ENCODE measurements at places on chromosomes 13 and 19.
A peak's percentile ranks its signal among the peaks of the same experiment; 100 is the strongest.

- no peak for DNase-seq
These were observed 1684.2 kb upstream of the SLC10A2 start for GRCh38 chr13:104750377-104750776.

DNA sequence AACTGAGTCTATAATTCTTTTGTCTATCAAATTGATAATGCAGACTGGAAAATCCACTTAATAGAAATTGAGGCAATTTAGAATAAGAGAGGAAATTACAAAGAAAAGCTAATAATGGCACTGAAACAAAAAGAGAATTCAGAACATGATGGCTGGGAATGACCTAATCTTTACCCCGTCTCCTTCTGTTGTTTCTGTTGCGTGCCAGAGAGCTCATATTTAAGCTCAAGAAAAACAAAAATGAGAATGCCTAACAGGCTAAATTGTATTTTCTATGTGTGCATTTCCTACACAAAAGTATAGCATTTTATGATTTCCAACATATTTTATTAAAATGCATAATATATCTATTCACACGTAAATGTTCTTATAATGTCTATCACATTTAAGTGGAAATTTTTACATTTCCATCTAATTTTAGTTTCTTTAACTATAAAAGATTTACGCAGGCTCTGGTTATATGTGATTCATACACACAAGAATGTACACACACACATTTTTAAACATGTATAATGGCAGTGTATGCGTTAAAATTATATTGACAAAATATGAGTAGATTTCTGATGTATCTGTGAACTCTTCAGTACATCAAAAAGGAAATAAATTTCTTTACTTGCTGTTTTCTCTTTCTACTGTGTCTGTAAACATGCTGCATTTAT lies 432.3 kb downstream of the SLITRK6 start:
- DNase-seq: no peak

DNA sequence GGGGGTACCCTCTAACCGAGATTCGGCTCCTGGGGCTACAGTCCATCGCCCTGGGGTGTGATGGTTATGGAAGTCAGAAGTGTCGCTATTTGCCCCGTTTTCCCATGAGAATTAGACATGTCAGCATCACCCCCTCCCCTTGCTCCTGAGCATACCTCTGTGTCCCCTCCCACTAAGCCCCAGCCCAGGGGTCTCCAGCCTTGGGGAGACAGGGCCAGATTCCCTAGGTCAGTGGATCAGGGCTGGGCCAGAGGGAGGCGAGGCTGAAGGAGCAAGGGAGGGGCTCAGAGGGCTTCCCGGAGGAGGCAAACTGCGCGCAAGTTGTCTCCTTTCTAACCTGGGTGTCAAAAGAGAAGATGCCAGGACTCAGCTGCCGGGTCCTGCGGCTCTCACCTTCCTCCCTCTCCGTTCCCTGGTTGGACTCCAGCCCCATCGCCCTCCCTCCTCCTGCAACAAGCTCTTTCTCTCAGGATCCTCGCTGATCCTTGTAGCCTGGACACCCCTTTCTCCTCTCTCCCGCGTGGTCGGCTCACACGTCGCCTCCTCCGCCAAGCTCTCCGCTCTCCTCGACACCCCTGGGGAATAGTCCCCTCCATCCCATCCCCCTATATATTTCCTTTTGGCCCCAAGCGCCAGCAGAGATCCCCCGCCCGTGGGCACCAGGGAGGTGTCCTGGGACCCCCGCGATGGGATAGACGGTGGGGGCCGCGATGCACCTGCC lies 459 bp upstream of the TMEM59L start:
- no peak for DNase-seq

DNA sequence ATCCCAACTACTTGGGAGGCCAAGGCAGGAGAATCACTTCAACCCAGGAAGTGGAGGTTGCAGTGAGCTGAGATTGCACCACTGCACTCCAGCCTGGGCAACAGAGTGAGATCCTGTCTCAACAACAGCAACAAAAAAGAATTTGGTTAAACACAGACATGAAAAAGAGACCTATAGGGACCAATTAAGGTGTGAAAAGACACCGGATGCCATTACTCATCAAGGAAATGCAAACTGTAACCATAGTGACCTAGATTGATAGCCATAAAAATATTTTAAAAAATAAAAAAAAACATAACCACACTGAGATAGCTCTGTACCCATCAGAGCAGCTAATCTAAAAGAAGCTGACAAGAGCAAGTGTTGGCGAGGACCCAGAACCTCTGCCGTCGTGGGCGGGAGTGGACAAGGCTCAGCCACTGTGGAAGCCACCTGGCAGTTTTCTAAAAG lies 37.1 kb upstream of the ISYNA1 start:
- DNase-seq: no peak

GRCh38 chr19:12222980-12223630 lies 60.2 kb downstream of the ZNF136 start:
- no peak for DNase-seq

GRCh38 chr13:109126891-109127641 lies 497.7 kb downstream of the MYO16 start:
- no peak for DNase-seq

DNA sequence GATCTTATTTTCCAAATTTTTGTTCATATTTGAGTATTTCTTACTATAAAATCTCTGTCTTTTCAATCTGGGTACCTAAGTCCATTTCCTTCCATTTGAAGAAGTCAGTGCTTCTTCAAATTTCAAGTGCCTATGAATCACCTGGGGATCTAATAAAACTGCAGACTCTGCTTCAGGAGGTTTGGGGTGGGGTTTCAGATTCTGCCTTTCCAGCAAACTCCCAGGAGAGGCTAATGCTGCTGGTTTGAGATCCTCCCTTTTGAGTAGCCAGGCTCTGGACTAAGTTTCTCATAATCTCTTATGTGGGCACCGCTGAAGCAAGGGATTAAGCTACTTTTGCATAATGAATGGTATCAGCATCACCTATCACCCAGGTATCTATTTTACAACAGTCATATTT lies 242.4 kb downstream of the RGCC start:
- no peak for DNase-seq

GRCh38 chr13:75689686-75690085 lies 53.6 kb downstream of the LMO7 start:
- no peak for DNase-seq

- DNase-seq: no peak
These were observed 3.9 kb downstream of the MCOLN1 start for GRCh38 chr19:7526059-7526929.

DNA sequence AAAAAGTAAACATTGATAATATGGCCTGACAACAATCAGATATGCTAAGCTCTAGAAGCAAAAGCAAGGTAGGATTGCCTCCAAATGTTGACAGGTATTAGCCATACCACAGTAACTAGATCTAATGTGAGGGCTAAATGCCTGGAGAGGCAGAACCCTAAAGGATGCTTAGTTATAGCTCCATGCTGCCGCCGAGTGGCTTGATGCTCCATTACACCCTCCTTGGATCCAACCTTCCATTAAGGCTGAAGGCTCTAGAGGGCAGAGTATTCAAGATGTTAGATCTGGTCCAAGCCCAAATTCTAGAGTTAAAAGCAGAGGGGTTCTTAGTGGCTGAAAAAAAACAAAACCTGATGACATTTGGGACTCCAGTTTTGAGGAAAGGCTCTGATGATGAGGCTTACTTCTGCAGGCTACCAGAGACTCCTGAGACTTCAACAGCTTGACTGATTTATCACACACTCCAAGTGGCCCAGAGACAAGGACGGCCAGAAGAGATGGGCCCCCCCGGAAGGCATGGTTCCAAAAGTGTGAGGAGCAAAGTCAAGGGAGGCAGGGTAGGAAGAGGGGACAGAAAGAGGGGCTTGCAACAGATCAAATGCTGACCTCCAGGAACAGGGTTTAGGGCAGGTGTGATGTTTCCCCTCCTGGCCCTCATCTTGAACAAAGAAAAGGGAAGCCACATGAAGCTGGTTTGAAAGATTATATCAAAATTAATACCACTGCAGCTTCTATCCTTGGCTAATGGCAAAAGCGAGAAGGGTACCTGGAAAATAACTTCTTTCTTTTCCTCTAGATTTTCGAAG lies 21.9 kb upstream of the CPB2 start:
- peak; percentile 52 for DNase-seq

GRCh38 chr13:101584331-101584730 lies 131.9 kb downstream of the ITGBL1 start:
- DNase-seq: no peak

- DNase-seq: no peak
These were observed 96.6 kb downstream of the UBL3 start for GRCh38 chr13:29753618-29754472.

- no peak for DNase-seq
These were observed 110.5 kb downstream of the FRY start for GRCh38 chr13:32142115-32142514.

GRCh38 chr19:55305491-55305890 lies 19.6 kb downstream of the TMEM150B start:
- peak; percentile 41 for DNase-seq

DNA sequence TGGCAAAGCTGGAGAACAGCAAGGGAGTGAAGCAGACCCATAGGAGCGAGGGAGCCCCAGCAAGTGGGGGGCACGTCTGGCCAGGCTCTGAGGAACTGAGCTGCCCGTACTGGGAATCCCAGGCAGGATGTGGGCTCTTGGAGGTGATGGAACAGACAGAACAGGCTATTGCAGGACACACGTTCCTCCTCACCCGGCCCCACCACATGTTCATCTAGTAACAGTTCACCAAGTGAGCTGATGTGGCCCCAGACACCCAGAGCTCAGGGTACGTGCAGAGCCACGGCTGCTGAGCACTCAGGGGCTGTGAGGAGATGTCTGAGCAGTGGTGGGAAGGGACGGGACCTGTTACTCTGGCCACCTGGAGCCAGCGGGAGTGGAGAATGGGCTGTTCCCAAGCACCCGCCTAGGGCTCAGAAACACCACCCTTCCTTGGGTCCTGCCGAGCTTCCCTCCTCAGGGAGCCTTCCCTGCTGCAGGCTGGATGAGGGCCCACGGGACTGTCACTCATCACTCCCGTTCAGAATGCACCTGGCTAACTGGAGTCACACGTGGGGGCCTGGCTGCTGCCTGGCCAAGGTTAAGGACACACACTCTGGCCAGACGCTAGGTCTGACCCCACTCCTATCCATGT lies 18.4 kb downstream of the ELL start:
- no peak for DNase-seq

- DNase-seq: no peak
These were observed 6.5 kb downstream of the FGF22 start for GRCh38 chr19:645912-646778.

DNA sequence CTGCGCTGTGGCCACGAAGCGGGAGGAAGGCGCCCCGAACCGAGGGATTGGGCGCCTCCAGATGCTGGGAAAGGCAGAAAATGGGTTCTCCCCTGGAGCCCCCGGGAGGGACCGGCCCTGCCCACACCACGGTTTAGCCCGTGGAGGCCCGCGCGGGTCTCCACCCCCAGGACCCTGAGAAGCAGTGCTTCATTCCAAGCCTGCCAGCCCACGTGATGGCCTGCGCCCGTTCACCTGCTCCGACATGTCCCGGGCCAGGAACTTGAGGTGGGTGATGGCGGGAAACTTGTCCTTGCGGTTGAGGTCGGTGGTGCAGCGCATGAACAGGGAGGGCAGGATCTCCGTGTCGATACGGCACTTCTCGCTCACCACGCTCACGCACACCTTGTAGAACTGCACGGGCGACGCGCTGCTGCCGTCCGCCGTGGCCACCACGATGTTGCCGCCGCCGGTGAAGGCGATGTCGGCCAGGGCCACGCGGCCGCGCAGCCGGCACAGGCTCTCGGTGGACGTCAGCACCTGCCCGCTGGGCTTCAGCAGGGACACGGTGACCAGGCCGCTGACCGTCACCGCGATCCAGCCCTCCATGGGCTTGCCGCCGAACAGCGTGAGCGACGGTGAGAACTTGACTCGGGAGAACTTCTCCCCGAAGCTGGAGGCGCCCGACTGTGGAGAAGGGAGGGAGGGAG lies 7.3 kb downstream of the MED16 start:
- no peak for DNase-seq

DNA sequence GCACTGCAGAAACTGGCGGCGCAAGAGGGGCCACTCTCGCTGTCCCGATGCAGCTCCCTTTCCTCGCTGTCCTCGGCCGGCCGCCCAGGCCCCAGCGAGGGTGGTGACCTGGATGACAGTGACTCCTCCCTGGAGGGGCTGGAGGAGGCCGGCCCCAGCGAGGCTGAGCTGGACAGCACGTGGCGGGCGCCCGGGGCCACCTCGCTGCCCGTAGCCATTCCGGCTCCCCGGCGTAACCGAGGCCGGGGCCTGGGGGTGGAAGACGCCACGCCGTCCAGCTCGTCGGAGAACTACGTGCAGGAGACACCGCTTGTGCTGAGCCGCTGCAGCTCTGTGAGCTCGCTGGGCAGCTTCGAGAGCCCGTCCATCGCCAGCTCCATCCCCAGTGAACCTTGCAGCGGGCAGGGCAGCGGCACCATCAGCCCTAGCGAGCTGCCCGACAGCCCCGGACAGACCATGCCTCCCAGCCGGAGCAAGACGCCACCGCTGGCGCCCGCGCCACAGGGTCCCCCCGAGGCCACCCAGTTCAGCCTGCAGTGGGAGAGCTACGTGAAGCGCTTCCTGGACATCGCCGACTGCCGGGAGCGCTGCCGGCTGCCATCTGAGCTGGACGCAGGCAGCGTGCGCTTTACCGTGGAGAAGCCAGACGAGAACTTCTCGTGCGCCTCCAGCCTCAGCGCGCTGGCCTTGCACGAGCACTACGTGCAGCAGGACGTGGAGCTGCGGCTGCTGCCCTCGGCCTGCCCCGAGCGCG lies 12.4 kb downstream of the C19orf25 start:
- DNase-seq: no peak

GRCh38 chr19:11356074-11356397 lies 804 bp downstream of the PLPPR2 start:
- DNase-seq: no peak

GRCh38 chr13:42752731-42753130 lies 28.7 kb upstream of the FAM216B start:
- DNase-seq: no peak

DNA sequence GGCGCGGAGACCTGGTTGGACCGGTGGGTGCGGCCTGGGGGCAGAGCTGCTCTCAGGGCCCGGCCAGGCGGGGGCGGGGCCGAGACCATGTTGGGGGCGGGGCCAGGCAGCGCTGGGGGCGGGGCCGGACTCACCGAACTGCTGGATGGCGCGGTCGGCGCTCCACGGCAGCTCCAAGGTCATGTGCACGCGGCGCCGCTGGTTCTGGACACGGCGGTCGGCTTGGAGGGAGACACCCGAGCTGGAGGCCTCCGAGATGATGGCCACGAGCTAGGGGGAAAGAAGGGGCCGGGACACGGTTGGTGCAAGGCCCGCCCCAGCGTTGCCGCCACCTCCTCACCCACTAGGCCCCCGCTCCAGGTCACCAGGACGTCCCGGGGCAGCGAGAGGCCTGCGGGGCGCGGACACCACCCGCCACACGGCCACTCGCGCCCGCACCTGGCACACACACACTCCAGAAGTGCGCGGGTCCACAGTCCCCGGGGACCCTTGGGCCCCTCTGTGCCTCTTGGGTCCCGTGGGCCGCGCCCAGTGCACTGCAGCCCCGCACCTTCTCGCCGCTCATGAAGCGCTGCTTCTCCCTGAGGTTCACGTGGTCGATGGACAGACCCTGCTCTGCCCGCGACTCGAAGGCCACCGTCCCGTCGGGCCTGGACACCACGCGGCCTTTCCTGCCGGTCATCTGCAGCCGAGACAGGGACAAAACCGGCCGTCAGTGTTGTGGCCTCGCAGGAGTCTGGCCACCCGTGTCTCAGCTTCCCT lies 8.7 kb downstream of the GPX4 start:
- DNase-seq: no peak
